ENCODE measurements at places on chromosomes 5 and 9.

- DNase-seq = no peak
Measured at GRCh38 chr5:29157975-29158374, 2035.5 kb upstream of the CDH6 start.

DNA sequence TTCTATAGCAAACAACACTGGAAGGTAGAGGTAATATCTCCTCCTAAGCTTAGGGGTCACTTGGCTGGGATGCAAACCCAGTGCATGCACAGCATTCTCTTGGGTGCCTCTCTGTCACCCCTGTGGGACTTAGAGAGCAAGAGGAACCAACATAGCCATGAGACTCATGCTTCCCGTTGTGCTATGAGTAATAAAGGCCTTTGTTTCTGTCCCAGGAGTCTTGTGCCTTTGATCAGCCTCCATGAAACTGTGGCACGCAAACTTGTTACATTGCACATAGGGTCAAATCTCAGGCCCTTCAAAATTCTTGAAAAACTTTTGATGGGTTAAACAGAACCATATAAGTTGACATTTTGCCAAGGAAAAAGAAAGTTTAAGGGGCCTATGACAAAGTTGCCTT is 272.8 kb downstream of the TAF11L14 start:
- DNase-seq = no peak

GRCh38 chr5:90402521-90403255 is 6.9 kb downstream of the CETN3 start:
- no peak for DNase-seq

GRCh38 chr9:6433410-6433809 is 20.4 kb downstream of the UHRF2 start:
- no peak for DNase-seq

DNA sequence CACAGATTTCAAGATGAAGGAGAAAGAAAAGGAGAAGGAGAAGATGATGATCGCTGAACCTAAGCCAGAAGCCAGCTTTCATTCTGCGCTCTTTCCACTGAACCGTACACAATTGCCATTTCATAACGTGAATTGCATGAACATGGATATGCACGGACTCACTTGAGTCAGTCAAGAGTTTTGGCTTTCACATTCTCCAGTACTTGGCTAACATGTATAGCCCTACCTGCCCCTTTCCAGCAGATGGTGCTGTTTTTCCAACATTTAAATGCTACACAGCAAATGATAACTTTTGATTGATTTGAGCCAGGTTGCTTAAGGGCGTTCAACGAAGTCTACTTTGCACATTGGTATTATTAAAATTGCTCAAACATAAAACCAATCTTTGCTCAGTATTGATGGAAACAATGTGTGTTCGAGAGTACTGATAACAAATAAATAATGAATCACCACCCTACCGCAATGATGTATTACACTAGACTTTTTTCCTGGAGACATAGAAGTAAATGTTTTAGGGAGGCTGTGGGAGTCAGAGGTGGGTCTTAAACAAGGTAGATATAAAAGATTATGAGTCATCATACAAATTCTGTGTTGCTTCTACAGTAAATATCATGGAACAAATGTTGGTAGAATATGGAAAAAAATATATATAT is 196.4 kb downstream of the TRPM3 start:
- DNase-seq = no peak

- no peak for DNase-seq
Measured at GRCh38 chr9:3733039-3733408, 207.2 kb upstream of the RFX3 start.

DNA sequence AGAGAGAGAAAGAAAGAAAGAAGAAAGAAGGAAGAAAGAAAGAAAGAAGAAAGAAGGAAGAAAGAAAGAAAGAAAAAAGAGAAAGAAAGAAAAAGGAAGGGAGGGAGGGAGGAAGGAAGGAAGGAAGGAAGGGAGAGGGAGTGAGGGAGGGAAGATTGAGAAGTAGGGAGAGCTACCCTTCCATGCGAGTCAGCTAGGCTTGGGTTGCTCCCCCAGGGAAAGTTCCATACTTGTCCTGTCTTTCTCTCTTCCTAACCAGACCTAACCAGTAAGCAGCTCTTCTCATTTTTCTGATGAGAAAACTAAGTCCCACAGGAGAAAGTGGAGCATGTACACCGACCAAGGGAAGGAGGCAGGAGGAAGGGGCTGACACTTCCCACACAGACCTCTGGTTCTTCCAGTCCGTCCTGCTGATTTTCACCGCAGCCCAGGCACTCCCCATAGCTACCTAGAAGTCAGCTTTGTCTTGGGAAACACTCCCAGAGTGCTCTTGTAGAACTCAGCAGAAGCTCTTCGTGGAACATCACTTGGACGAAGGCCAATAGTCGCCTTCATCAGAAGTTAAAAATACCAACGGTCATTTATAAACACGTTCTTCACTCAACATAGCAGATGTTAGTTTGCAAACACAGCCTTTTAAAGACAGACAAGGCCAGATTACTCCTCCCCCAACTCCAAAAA is 29.0 kb upstream of the ENTREP1 start:
- DNase-seq = no peak

DNA sequence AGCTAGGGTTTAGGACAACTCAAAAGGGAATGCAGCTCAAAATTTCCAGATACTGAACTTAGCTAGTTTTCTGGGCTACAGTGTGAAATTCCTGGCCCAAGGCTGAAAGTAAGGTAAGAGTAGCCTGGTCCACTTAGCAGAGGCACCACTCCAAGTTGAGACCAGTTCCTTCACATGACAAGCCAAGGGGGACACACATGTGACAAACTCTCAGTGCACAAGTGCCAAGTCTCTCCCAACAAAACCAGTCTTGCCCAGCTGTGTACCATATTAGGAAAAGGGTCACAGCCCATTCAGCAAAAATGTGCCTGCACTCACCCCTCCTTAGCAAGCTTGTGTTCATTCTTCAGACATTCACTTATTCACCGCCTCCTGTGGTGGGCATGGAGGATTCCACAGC is 27.8 kb downstream of the KLHL3 start:
- DNase-seq = no peak

GRCh38 chr9:132472199-132472598 is 62.2 kb downstream of the CFAP77 start:
- no peak for DNase-seq

- no peak for DNase-seq
Measured at GRCh38 chr9:122200960-122201595, 27.7 kb downstream of the LHX6 start.

DNA sequence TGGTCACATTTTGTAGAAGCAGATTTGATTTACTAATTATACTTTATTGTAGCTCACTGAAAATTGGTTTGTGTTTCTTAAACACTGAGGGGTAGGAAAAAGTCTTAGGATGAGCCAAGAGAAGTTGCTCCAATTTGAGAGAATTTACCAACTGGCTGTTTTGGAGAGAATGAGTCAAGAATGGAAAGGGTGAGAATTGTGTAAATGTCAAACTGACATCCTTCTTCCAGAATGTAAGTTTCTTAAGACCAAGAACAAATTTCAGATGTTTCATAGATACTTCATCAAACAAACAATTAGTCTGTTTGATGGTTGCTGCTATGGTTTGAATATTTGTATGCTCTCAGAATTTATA is 106.2 kb upstream of the TXNDC8 start:
- no peak for DNase-seq

DNA sequence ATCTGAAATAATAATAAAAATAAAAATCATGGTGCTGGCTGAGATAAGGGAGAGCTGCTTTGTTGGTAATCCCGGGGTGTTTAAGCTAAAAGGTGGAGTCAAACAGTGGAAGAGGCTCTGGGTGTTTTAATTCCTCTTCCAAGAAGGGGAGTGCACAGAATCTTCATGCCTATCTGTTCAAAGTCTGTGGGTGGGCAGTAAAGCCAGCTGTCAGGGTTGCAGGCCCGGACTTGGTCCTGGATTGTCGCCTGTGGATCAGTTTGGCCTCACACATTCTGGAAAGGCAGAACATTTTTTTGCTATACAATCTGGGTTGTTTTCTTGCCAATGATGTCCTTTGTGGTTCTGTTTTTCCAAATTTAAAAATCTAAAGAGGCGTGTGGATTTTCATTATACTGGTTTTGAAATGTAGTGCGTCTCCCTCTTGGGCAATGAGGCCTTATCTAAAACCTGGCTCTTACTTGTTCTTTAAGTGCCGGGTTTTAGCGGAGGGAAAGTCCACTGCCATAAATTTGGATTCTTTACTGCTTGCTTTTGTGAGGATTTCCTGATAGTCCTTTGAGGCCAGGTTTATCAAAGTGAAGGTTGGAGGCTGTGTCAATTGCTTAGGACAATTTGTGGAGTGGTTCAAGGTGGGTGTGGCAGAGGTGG is 5.8 kb downstream of the ANKDD1B start:
- DNase-seq = no peak

DNA sequence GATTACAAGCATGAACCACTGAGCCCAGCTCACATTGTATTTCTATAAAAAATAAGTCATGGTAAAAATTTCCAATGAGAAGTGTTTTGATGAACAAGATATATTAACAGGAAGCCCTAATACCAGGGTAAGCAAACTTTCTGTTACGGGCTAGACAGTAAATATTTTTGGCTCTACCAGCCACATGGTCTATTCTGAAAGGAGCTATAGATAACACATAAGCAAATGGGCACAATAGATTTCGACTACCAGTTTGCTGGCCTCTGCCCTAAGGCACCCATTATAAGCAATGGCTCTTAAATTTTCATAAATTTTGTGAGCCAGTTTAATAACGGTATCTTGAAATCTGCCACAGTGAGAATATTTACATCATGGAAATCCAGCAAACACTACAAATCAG is 8.1 kb downstream of the UBQLN1 start:
- no peak for DNase-seq

- no peak for DNase-seq
Measured at GRCh38 chr9:4515958-4516375, 25.7 kb downstream of the SLC1A1 start.

Measured in type B pancreatic cell (in vitro differentiated cells).